ENCODE measurements at places on chromosomes 7 and 10. TPM values are rescaled to one million over a fixed set of nuclear protein-coding genes. Genes with fewer than 3 reads are reported as not detected.

Gene COBL
- total RNA-seq: 109 TPM

Gene OR2A12
- total RNA-seq: not detected

Gene GDF2
- not detected for total RNA-seq

Gene OR6V1
- not detected for total RNA-seq

Gene MBL2
- not detected for total RNA-seq

- DNase-seq: no peak
Measured at GRCh38 chr10:22067091-22067490, 63.6 kb upstream of the DNAJC1 start.

GRCh38 chr10:89695307-89695706 lies 6.1 kb upstream of the KIF20B start:
- no peak for DNase-seq

GRCh38 chr7:41491308-41491707 lies 211.6 kb downstream of the INHBA start:
- no peak for DNase-seq

- no peak for DNase-seq
Measured at GRCh38 chr7:44636926-44637325, 30.5 kb downstream of the OGDH start.

DNA sequence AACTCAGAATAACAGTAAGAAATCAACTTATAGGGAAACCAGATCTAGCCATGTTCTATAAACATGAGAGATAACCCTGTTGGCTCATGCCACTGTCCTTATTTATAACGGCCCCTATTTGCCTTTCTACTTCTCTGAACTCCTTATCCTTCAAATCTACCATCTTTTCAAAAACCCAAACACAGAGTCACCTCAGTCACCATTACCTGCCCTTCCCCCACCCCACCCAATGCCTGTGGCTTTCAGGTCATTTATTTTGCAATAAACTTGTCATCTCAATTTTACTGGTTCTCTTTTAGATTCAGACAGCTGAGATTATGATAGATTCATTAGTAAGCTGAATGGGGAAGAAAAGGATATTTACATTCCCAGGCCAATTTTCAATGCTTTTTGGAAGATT lies 53.6 kb downstream of the KMT2C start:
- DNase-seq: no peak
